Sciatic nerve (tissue), 2 donors: ENCODE measurements at places on chromosomes 7 and 10.

GRCh38 chr7:150406567-150407421, 27.7 kb downstream of the ZNF775 start:
- DNase-seq, result peak; percentile 57

DNA sequence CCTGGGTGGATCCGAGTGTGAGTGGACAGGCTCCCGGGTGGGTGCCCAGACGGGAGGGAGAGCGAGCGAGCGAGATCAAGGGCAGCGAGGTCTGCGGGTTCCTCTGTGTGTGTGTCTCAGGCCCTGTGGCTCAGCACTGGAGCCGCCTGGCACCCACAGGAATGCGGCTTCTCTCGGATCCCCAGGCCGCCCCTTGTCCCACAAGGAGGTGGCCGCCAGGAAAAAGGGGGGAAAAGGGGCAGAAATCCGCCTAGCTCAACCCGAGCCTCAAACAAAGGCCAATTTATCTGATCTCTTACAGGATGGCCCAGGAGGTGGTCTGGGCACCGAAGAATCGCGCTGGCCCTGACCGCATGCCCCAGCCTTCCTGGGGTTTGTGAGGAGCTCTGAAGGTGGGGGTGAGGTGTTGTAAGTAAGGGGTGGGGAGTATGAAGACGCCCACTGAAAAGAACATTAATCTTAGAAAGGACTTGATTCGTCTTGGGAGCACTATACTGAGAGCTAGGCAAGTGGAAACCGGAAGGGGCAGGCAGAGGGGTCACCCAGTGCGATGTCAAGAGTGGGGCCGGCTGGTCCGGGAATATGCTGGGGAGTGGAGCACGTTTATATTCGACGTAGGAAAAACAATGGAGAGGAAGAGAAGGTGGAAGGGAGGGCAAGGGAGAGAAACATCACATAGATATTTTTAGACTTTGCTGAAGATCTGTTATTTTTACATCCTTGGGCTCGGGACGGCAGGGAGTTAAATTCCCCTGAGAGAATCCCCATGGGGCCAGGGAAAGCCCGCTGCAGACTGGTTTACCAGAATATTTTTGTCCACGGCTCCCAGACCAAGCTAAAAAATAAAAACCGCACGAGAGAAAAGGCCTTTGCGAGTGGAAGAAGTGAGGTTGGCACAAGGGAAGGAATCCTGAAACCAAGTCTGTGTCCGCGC, 7.2 kb downstream of the DLX5 start:
- no peak for DNase-seq

DNA sequence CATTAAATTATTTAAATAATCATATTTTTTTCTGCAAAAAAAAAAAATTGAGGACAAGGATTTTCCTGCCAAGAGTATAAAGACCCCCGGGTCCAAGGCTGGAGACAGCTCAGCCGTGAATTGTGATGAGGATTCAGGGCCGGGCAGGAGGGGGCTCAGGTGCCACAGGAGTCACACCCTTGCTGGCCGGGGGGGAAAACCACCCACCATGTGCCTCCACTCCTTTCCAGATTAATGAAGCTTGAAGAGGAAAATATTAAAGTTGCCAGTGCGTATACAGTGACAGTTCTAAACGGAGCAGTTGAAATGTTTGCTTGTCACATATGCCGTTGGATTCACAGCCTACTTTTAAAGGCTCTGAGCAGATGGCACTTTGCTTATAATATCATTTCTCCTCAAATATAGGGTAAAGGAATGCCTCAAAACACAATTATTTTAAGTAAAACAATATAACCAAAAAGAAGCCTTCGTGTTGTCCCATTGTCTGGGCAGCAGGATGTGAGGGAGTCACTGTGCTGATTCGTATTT, 49.6 kb downstream of the ADARB2 start:
- no peak for DNase-seq

DNA sequence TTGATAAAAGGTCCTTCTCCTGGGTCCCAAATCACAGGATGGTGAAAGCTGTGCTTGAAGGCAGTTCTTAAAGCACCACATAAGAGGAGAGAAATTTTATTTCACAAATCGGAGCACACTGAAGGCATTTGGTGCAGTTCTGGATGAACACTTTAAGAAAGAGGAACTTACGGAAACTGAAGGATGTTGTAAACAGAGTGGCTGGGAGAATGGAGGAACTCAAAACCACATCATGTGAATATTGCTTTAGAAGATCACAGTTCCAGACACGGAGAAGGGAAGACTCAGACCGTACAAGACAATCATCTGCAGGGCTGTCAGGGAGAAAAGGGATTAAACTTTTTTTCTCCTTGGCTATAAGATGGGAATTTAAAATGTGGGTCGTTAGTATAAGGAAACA, 9.0 kb upstream of the GPR141 start:
- no peak for DNase-seq

DNA sequence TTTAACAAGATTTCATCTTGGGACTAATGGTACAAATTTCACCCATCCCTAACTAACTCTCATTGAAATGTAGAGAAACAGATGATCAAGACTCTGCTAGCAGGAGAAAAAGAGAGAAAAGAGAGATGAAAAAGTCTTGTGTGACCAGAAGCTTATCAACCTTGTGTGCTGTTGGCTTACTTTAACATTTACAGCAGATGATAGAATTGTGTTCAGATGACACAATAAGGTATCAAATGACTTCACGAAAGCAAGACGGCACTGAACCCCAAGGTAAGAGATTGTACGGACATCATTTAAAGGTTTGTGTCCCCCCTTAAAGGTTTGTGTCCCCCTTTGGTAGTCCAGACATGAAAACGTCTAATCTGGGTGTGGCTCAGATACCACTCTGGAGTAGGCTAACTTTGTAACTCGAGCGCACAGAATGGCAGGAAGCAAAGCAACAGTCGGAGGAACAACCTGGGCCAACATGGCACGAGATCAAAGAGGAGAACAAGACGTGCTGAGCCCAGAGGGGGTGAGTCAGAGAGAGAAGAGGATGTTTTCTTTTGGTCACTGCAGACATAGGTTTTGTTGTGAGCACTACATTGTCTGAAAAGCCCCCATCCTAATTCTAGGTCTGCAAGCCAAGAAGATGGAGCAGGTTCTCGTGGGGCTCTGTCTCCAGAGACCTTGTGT, 10.4 kb upstream of the LMBR1 start:
- DNase-seq, result no peak

GRCh38 chr7:2893411-2893861, 49.3 kb upstream of the GNA12 start:
- DNase-seq, result no peak

DNA sequence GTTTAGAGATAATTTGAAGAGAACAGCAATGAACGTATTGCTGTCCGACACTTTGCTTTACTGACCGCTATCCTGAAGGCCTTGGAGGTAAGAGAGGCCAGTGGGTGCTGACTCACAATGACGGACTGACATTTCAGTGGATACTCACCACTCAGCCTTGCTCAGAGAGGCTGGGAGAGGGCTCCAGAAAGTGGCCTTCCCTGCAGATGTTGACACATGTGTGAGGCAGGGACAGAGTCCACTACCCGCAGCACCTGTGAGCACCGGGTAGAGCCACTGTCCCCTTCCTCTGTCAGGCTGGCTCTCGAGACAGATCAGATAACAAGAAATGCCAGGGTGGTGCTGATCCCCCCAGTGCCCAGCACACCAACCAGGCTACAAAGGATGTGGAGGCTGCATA, 75.0 kb downstream of the GPR26 start:
- no peak for DNase-seq

- no peak for DNase-seq
Observed at GRCh38 chr7:18684916-18685315, 189.4 kb downstream of the HDAC9 start.

GRCh38 chr7:45661302-45661995, 87.3 kb downstream of the ADCY1 start:
- peak; percentile 39 for DNase-seq

DNA sequence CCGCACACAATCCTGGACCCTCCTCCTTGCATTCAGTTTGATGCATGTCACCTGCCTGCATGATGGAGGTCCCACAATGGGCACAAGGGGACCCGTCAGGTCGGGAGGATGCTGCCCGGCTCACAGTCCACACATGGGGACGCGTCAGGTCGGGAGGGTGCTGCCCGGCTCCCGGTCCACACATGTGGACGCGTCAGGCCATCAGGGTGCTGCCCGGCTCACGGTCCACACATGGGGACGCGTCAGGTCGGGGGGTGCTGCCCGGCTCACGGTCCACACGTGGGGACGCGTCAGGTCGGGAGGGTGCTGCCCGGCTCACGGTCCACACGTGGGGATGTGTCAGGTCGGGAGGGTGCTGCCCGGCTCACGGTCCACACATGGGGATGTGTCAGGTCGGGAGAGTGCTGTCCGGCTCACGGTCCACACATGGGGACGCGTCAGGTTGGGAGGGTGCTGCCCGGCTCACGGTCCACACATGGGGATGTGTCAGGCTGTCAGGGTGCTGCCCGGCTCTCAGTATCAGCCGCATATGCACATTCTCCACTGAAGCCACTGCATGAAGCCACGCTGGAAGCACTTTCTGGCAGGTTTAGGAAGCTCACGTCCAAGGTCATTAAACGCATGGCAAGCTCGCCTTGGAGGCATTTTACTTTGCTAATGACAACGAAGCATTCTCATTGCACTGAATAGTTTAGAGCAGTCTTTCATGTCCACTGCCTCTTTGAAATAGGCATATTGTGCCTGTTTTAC, 50.3 kb downstream of the DIP2C start:
- DNase-seq, result no peak

GRCh38 chr7:77425101-77426051, 9.2 kb upstream of the GSAP start:
- DNase-seq, result no peak

GRCh38 chr10:112687647-112688046, 240.6 kb downstream of the VTI1A start:
- DNase-seq, result no peak

- no peak for DNase-seq
Observed at GRCh38 chr10:121732656-121733445, 134.6 kb upstream of the FGFR2 start.

DNA sequence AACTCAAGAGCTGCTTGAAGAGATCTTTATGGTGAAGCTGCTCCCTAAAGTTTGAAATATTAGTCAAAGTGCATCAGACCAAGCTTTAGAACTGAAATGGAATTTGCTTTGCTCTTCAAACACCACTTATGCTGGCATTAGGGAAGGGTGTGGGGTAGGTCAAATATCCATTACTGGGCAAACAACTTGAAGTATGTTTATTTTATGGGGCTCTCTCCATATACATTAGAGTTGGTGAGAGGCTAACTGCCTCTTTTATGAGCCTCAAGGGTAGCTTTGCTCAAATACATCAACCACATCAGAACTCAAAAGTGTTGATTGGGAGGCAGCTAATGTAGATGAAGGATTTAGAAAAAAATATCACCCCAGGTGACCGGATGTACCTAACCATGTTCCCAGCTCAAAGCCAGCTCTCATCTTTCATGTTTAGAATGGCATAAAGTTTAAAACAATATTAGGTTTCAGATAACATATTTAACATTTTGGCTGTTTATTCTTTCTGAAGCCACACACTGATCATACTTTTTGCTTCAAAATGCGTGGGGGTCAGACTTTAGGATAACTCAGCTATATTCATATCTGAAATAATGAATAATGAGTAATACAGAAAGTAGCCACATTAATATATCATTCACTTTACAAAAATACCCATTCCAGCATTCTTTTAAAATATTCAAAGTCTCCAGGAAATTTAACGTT, 318.6 kb downstream of the PTEN start:
- no peak for DNase-seq

GRCh38 chr10:92111336-92111939, 179.4 kb downstream of the CPEB3 start:
- DNase-seq, result no peak

DNA sequence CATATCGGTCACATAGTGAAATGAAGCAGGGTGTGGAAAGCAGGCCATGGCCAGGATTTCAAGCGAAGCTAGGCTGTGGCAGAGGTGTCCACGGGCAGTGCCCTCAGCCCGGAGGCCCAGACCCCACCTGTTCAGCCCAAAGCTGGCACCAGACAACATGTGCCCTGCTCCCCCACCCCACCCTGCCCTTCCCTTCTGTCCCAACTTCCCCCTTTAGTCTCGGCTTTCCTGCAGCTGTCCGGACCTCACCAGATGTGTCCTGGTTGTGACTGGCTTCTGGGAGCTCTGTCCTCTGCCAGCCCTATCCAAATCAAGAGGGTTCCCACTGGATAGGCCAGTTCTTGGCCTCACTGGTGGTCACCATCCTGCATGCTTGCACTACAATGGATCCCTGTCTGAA, 37.3 kb downstream of the ADAM12 start:
- DNase-seq, result no peak

- no peak for DNase-seq
Observed at GRCh38 chr10:26439406-26440087, 1.4 kb downstream of the APBB1IP start.

DNA sequence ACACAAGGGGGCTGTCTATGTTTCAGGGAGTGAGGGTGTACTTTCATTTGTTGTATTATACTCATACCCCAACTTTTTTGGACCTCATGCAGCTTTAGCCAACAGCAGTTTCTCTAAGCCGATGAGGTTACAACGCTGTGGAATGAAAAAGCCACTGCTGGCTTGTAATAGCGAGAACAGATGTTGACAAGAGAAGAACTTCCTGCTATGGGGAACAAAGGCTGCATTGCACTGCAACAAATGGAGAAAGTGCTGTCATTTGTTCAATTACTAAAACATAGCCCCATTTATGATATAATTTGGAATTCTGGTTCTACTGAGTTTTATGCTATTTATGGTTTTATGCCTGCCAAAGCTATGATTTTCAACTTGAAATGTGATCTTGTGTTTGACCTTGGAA, 104.2 kb upstream of the TMEM72 start:
- no peak for DNase-seq

- no peak for DNase-seq
Observed at GRCh38 chr7:94274828-94275227, 119.9 kb upstream of the COL1A2 start.

DNA sequence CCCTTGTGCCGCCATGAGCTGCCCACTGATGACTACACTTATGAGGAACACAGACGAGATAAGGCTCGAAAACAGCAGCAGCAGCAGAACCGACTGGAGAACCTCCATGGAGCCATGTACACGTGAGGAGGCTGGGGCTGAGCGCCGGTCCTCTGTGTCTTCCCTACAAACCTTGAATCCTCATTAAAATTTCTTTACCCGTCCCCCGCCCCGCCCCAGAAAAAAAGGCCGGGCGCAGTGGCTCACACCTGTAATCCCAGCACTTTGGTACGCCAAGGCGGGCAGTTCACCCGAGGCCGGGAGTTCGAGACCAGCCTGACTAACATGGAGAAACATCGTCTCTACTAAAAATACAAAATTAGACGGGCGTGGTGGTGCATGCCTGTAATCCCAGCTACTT, 1.5 kb upstream of the RINT1 start:
- DNase-seq, result no peak

DNA sequence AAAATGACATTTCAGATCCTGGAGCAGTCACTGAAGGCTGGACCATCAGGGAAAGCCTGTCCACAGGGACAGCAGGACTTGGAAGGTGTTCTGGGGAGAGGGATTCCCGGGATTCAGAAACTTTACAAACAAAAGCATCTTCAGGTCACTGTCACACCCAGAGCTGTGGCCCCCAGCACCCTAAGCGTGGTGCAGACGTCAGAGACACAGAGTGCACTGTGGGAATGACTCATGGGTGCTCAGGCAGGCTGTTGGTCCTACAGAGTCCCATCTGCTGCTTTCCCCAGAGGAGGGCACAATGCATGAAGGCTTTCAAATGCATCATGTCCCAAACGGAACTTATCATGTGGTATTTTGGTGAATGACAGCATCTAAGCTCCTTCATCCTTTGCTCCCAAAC, 13.1 kb upstream of the LRMDA start:
- no peak for DNase-seq

- no peak for DNase-seq
Observed at GRCh38 chr10:131436458-131436857, 124.9 kb upstream of the TCERG1L start.
